Activated CD4-positive, alpha-beta memory T cell treated with anti-CD3 and anti-CD28 coated beads, Interleukin-2, amount 10 ng/mL, durations not matched to agents 7 days and 5 days (primary cell): ENCODE measurements at places on chromosomes 7 and 10. TPM values are rescaled to one million over a fixed set of nuclear protein-coding genes. Genes with fewer than 3 reads are reported as not detected.
A peak's percentile ranks its signal among the peaks of the same experiment; 100 is the strongest.

Gene INMT
- 1.0 TPM for total RNA-seq

GRCh38 chr10:83476211-83476610 is 663.1 kb upstream of the GHITM start:
- no peak for DNase-seq

- no peak for DNase-seq
Measured at GRCh38 chr7:129470411-129470810, 31.9 kb upstream of the SMKR1 start.

DNA sequence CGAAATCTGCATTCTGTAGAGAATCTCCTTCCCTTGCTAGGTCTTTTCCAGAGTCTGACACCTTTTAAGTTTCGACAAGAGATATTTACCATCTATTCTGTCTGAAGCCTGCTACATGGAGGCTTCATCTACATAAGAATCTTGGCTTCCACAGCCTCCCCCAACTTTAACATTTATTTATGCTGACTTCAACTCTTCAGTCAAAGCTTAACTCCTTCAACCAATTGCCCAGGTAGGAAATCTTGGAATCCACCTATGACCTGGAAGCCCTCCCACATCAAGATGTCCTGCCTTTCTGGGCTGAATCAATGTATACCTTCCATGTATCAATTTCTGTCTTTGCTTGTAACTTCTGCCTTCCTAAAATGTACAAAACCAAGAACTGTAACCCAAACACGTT is 54.7 kb downstream of the MINPP1 start:
- no peak for DNase-seq

- DNase-seq: no peak
Measured at GRCh38 chr10:100291356-100291755, 4.9 kb upstream of the BLOC1S2 start.

- DNase-seq: no peak
Measured at GRCh38 chr7:36979810-36980248, 255.5 kb upstream of the AOAH start.

Gene SH2D4B
- total RNA-seq: 0.15 TPM

GRCh38 chr10:71840177-71840957 is 10.7 kb downstream of the PSAP start:
- no peak for DNase-seq

- no peak for DNase-seq
Measured at GRCh38 chr10:89609833-89610346, 35.2 kb downstream of the PANK1 start.

- DNase-seq: no peak
Measured at GRCh38 chr10:129969184-129969910, 5.3 kb upstream of the EBF3 start.

GRCh38 chr7:44489955-44490350 is 505 bp downstream of the NUDCD3 start:
- DNase-seq: no peak

DNA sequence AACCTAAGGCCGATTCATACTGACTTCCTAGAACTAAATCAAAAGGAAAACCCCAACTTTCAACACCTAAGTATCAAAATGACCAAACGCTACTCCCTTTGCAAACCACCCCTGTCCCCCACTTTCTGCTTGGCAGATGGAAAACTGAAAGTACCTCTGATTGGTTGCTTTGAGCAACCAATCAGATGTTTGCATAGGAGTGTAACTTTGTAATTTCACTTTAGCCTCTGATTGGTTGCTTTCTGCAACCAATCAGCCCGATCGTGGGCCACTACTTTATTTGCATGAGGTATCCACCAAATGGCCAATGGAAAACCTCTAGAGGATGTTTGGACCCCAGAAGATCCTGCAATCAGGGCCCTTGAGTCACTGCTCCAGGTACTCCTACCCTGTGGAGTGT is 12.3 kb upstream of the SNX10 start:
- peak; percentile 54 for DNase-seq

DNA sequence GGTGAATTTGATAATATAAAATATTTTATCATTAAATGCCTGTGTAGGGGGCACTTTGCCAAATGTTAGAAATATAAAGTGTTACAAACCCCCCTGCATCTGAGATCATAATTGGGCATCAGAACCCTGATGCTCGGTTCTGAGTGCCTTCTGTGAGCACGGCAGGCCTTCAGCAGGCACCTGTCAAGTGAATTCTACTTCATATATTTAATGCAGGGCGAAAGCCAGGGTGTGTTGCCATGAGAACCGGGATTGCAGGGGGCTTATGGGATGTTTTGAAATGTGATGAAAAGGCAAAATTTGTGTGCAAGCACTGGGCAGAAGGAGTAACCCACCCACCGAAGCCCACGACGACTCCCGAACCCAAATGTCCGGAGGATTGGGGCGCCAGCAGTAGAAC is 57.2 kb downstream of the MRC1 start:
- DNase-seq: no peak

DNA sequence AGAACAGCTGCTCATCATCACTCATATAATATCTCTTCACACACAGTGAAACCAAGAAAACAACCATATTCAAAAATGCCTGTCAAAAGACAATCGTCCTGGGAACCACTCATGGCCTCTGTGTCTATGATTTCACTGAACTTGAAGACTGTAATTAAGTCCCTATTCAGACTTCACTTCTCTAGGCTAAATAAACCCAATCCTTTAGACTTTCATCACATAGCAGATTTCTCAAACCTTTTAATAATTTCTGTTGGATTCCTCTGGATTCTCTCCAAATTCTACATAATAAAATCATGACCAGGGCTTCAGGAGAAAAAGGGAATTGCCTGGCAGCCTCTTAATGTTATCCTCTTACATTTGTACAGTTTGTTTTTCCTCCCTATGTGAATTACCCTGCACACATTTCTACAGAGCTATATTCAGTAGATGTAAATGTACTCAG is 201.1 kb downstream of the LRRN3 start:
- DNase-seq: no peak

DNA sequence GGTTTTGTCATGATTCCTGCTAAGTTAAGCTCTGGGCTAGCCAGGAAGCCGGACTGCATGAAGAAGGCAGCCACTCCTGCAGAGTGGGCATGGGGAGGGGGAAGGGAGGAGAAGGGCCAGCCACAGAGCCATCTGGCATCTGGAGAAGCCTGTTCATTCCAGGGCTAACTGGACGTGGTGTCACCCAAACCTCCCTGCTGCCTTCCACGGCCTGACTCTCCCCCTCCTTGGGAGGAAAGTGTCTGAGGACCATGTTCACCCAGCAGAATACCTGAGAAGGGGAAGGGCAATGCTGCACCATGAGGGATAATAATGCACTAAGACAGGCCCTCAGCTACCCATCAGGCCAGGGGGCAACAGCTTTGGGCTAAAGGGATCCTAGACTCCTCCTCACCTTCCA is 15.4 kb downstream of the AQP1 start:
- peak; percentile 9 for DNase-seq

Gene ZNF804B
- not detected for total RNA-seq

DNA sequence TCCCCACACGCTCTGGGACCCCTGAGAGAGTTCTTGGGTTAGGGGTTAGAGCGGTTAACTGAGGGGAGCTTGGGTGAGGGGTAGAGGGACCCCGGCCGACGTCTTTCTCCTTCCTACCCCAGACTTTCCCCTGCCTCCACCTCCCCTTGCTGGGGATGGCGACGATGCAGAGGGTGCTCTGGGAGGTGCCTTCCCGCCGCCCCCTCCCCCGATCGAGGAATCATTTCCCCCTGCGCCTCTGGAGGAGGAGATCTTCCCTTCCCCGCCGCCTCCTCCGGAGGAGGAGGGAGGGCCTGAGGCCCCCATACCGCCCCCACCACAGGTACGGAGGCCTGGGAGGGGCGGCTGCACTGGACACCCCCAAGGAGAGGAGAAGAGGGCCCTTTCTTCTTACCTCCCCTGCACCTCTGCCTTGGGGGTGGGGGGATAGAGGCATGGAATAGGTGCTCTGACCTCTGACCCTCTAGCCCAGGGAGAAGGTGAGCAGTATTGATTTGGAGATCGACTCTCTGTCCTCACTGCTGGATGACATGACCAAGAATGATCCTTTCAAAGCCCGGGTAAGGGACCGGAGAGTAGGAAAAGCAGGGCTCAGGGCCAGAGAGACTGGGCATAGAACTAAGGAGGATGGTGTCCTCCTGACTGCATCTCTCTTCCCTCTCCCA is 1.1 kb downstream of the ZYX start:
- no peak for DNase-seq

- no peak for DNase-seq
Measured at GRCh38 chr7:75980430-75981202, 13.8 kb downstream of the TMEM120A start.

Gene SLC29A4
- 0.88 TPM for total RNA-seq

Gene CADPS2
- not detected for total RNA-seq

DNA sequence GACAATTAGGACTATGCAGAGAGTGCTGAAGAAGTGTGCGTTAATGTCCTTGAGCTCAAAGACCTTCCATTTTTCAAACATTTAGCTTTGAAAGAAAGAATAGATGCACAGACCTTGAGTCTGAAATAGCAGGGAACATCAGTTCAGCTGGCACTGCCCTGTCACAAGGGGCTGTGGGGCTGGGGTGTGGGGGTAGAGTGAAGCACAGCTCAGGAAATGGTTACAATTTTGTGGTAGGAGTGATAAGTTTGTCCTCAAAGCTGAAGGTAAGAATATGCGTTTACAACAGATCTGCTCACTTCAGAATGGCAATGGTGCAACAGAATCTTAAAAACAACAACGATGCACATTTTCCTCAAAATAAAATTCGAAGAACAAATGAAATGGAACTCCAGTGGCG is 33.6 kb downstream of the SMKR1 start:
- peak; percentile 23 for DNase-seq

- peak; percentile 31 for DNase-seq
Measured at GRCh38 chr7:129949292-129950133, 3.2 kb downstream of the UBE2H start.

Gene C10orf120
- not detected for total RNA-seq

GRCh38 chr7:149130572-149131198 is 4.6 kb upstream of the ZNF425 start:
- no peak for DNase-seq

DNA sequence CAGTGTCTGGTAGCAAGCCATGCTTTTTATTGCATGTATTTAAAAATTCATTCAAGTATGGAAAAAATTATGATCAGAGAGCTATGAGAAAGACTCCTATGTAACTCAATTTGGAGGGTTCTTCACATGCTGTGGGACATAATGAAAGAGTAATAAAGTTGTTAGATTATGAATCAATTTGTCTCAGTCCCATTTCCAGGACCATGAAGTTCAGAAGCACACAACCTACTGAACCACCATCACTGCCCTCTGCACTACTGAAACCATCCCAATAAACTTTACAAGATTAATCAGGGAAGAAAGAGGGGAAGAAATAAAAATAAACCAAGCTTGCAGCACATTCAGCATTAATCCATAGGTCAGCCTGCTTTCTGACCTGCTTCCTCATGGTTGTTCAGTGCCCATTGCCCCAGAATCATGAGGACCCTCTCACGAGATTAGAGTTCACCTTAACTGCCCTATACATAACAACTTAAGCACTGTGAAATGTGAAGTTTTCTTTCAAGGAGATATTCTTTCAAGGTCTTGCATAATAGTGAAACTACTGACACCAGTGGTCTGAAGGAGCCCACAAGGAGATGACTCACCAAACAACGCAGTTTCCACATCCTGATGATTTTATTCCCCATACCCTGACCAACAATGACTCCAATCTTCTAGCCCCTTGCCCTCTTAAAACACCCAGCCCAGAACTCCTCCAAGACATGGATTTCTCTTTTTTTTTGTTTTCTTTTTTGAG is 171.5 kb upstream of the ADCY1 start:
- DNase-seq: peak; percentile 26

Gene DLX5
- not detected for total RNA-seq

Gene TLL2
- total RNA-seq: not detected

Gene KIN
- 13.8 TPM for total RNA-seq
